ENCODE measurements at places on chromosomes 7 and 10. TPM values are rescaled to one million over a fixed set of nuclear protein-coding genes. Genes with fewer than 3 reads are reported as not detected.

GRCh38 chr7:43647673-43648472, 65.0 kb downstream of the STK17A start:
- no peak for DNase-seq

DNA sequence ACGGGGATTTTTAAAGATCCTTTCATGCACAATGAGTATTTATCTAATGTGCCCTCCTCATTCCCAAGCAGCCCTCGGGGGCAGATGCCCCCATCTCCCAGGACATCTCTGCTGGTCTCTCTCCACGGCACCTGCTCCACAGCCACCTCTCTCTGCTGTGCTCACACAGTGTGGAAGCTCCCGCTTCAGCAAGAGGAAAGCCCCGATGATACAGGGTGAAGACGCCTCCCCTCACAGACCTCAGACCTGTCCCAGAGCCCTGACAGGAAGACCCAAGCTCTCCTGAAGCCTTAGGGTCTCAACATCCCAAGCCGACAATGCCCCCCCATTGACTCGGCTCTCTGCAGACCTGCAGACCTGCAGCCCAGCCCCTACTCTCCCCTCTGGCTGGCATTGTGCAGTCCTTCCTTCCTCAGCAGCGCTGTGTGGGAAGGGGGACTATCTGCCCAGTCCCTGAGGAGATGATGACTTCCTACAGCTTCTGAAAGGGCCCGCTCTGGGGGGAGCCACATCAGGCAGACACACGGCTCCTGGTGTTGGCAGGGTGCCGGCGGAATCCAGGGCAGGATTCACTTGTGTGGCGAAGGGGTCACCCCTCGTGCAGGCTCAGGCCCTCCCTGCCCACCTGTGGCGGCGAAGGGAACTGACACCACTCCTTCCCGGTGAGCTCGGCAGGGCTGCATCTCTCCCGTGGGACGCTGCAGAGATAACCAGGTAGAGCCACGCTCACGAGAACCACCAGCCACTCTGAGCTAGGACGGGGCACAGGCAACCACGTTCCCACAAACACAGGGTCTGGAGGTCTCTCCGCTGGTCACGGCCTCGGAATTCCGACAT, 61.8 kb downstream of the PTPRN2 start:
- DNase-seq, result no peak

The SFMBT2 gene
- total RNA-seq, result 12.5 TPM

- no peak for DNase-seq
These were observed 157.7 kb downstream of the ADAM12 start for GRCh38 chr10:126230587-126230986.

The GFRA1 gene
- total RNA-seq, result 57.7 TPM

GRCh38 chr10:70566515-70567290, 35.8 kb downstream of the PRF1 start:
- DNase-seq, result no peak

GRCh38 chr7:117019287-117019686, 66.0 kb downstream of the ST7 start:
- no peak for DNase-seq

DNA sequence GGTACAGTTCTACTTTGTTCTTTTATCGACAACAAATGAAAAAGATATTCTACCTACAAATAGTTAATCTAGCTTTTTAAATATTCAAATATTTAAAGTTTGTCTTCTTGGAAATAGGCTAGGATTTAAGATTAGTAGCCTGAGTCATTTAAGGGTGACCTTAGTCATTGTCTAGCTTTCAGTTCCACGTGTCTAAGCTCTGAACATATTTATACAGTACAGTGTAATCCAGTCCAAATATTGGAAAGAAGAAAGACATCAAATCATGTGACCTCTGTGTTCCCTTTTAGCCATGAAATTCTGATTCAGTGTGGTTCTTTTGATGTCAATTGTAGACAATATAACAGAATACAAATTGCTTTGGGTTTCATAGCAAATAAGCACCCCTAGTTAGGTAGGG, 121.1 kb downstream of the MALRD1 start:
- DNase-seq, result no peak

- DNase-seq, result no peak
These were observed 738 bp downstream of the VPS26A start for GRCh38 chr10:69124563-69125268.

The WDFY4 gene
- 6.4 TPM for total RNA-seq

- no peak for DNase-seq
These were observed 64.9 kb upstream of the GPR22 start for GRCh38 chr7:107404740-107405537.

GRCh38 chr10:4771554-4772201, 54.3 kb upstream of the AKR1E2 start:
- DNase-seq, result no peak

The NCF1 gene
- not detected for total RNA-seq

The ACTR3C gene
- total RNA-seq, result 24.1 TPM

The SKIDA1 gene
- 2.7 TPM for total RNA-seq

GRCh38 chr7:108358553-108358952, 97.7 kb downstream of the NRCAM start:
- no peak for DNase-seq

DNA sequence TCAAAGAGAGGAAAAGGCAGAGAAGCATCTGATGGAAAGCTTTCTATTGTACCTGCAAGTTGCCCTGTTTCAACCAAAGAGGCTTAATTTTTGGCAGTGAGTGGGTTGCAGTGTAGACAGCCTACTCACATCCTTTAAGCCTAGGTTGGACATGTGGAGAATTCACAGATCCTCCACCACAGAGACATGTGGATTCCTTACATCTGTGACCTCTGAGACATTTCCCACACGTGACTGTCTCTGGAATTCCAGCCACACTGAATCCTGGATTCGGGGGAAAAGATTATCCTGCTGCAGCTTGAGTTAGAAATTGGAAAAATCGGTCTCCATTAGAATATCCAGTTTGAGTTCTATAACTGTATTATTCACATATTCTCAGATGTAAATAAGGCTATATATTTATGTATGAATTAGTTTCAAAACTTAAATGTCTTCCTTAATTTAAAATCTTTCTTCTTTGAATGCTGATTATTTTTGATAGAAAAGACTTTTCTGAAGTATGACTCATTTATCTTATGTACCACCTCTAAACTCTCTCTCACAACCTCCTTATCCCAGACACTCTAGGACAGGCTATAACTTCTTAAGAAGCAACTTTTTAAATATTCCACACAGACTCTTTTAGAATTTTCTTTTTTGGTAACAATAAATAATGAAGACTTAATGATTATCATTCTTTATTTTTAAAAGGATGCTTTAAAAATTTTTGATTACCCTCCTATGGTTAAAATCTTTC, 123.3 kb downstream of the TWIST1 start:
- DNase-seq, result no peak

DNA sequence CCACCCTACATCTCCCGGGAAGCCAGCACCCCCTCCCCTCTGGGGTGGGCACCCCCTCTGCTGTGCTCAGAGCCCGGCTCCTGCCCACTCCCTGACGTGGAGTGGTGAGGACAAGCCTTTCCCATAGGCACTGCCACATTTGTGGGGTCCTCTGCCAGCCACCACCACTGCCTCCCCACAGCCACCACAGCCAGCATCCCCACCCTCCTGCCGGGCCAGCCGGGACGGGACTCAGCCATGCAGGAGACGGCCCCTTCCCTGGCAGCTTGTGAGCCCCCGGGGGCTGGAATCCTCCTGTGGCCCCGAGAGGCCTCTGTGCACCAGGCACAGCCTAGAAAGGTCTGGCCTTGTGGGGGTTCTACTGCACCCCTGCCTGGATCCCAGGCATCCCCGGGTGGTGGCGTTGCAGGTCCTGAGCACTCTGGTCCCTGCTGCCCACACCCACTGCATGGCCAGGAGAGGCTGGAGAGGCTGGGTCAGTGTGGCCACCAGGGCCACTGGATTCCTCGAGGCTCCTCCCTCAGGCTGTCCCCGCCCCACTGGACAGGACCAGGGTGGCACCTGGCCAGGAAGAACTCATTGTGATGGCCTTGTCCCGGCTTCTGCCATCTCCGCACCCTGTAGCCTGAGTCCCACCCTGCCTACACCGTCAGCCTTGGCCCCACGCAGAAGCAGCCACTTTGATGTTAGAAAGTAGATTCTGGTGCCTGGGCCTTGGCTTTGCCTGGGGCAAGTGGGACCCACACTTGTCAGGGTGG, 148.0 kb downstream of the EBF3 start:
- peak; percentile 78 for DNase-seq

The BICC1 gene
- 15.2 TPM for total RNA-seq

GRCh38 chr10:117609095-117609795, 66.7 kb downstream of the EMX2 start:
- no peak for DNase-seq

DNA sequence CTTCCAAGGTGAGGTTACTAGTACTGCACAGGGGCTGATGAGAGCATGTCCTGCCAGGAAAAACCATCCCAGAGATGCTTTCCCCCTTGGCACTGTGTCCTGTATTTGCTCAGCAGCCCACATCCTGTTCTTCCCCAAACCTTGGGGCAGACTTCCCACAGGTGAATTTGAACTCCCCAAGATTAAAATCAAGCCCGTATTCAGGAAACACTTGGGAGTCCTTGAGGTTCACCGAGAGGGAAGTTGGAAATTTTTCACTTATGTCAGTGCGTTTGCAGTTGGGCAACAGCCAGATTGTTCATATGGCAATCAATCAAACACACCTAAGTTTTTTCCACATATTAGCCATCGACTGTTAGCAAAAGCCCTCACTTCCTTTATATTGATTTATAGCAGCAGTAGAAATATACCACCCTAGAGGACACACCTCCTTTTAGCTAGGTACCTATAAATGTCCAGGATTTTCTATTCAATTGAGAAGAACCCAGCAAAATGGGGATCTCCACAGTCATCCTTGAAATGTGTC, at the start of gene DMBT1:
Gene DMBT1 (plus strand): TSS at position 476 of the 526 bp plus-strand sequence. CDS start 17 bp downstream, at position 493.
- no peak for DNase-seq

DNA sequence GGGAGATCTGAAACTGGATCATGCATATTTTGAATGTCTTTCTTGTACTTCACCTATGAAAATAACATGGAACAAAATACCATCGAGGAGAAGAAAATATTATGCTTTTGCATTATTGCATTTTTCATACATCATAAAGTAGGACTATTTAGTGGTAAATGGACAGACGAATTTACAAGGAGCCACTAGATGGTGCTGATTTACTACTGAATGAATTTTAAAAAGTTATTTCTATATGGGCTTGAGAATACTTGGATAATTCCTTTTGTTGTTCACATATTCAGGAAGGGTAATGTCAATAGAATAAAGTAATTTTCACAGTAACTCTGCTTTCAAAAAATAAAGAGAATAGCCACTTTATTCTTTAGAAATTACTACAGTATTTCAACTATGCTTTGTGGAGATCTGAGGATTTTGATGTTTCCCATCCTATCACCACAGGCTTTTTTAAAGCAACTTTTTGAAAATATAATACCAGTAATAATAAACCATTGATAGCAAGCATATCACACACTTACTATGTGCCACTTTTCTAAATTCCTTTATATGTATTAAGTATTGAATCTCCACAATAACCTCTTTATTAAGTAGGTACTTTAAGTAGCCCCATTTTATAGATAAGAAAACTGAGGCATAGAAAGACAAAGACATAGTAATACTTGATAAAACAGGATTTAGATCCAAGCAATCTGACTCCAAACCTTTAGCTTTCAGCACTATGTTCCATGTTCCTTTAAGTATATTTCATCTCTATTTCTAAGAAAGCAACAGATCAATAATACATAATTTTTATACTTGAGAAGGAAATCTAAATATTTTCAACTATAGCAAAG, 38.6 kb downstream of the NEBL start:
- DNase-seq, result no peak

DNA sequence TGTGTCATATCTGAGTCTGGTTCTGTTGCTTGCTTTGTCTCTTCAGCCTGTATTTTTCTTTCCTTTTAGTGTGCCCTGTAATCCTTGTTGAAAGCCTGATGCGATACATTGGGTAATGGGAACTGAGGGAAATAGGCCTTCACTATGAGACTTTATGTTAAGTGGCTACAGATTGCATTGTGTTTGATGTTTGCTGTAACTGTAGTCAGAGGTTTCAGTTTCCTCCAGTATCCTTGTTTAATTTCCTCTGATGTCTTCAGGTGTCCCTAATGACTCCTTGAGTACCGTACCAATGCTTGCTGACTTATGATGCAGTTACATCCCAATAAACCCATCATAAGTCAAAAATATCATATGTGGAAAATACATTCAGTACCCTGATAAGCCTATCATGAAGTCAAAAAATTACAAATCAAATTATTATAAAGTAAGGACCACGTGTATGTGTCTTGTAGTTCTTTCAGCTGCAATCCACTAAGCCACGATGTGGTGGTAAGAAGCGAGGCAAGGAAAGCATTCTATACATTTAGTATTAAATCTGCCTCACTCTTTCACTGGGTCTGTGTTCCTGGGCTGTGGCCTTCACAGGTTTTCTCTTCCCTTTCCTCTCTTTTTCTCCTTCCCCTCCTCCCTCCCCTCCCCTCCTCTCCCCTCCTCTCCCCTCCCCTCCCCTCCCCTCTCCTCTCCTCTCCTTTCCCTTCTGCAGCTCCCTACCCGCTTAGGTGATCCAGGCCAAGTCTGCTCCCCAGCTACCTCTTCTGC, 13.3 kb upstream of the GIMAP6 start:
- no peak for DNase-seq

GRCh38 chr10:21213381-21213780, 312.1 kb downstream of the SKIDA1 start:
- no peak for DNase-seq

The ELAPOR2 gene
- total RNA-seq, result 5.6 TPM

DNA sequence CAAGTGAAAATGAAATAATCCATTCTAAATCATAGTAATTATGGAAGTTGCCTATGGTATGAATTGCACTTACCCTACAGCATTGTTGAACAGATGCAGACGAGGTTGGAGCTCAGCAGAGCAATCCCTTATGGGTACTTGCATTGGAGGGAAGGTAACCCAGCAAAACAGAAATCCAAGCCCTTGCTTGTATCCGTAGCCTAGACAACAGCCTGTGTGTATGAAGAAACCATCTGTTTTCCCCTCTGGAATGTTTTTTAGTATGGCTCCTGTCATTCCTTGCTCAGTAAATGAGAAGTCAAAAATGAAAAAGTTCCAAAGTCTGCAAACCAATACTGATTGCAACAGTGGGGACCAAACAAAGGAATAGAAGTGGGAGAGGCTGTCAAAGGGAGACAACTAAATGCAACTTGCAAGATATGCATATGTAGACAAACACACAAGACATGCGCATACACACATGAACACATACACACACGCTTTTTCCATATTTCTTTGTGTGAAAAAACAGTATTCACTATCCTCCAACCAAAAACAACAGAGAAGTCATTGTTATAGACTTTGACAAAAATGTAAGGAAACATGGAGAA, 260.8 kb downstream of the DYNC1I1 start:
- no peak for DNase-seq

The SSBP1 gene
- total RNA-seq, result 74.4 TPM

GRCh38 chr7:43155636-43156035, 43.2 kb downstream of the HECW1 start:
- DNase-seq, result no peak

The BMPER gene
- 5.2 TPM for total RNA-seq

- DNase-seq, result no peak
These were observed 26.8 kb downstream of the FRMPD2 start for GRCh38 chr10:48247680-48248079.

- no peak for DNase-seq
These were observed 12.8 kb downstream of the PDZD7 start for GRCh38 chr10:101018118-101018599.
